ENCODE measurements at places on chromosomes 11 and 22.

DNA sequence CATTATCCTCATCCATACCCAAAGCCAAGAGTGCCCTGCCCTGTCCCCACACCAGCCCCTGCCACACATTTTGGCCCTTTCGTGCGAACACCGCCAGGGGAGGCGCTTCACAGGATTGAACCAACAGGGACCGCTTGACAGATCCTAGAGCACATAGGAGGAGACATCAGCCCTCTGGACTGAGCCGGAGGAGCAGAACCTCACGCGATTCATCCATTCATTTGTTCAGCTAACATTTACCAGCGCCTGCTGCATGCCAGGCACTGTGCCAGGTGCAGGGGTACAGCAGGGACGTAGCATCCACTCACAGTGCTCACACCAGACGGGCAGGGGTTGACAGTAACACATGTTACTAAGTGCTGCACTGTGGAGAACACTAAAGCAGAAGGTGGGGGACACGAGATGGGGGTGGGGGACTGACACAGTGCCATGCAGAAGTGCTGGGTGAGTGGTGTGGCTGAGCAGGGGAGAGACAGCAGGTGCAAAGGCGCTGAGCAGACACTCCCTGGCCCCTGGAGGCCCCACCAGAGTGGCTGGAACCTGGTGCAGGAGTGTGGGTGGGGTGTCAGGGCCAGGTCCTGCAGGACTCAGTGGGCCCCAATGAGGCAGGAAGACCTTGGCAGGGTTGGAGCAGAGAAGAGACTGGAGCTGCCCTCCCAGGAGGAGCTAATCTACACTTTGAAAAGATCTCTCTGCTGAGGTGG is 3.4 kb downstream of the GNAZ start:
- no peak for DNase-seq

GRCh38 chr22:46378426-46379065 is 43.0 kb downstream of the TRMU start:
- no peak for DNase-seq

DNA sequence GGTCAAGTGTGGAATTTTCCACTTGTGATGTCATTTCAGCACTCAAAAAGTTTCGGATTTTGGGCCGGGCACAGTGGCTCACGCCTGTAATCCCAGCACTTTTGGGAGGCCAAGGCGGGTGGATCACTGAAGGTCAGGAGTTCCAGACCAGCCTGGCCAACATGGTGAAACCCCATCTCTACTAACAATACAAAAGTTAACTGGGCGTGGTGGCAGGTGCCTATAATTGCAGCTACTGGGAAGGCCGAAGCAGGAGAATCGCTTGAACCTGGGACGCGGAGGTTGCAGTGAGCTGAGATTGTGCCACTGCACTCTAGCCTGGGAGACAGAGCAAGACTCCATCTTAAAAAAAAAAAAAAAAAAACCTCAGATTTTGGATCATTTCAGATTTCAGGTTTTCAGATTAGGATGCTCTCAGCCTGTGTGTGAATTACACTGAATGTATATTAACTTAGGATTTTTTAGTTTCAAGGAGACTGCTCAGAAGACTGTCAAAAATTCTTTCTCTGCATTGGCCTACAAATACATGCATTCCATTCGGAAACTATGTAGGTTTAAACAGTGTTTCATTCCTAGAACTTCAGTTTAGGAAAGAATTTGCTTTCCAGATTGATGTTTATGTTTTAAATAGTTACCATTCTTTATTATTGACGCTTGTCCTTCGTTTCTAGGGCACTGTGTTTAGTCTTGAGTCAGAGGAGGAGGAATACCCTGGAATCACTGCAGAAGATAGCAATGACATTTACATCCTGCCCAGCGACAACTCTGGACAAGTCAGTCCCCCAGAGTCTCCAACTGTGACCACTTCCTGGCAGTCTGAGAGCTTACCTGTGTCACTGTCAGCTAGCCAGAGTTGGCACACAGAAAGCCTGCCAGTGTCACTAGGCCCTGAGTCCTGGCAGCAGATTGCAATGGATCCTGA is 48.0 kb downstream of the BID start:
- no peak for DNase-seq

GRCh38 chr11:33874910-33875490 is 16.9 kb downstream of the LMO2 start:
- no peak for DNase-seq

DNA sequence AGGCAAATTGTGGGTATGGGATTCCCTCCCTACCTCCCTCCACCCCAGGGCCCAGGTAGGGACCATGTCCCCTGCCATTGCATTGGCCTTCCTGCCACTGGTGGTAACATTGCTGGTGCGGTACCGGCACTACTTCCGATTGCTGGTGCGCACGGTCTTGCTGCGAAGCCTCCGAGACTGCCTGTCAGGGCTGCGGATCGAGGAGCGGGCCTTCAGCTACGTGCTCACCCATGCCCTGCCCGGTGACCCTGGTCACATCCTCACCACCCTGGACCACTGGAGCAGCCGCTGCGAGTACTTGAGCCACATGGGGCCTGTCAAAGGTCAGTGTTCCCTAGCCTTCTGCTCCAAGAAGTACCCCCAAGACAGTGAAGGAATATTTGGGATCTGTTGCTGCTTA is at the start of gene TOMT:
Gene TOMT (plus strand): TSS at position 37 of the 400 bp plus-strand sequence. CDS start 28 bp downstream, at position 65.
- no peak for DNase-seq

- DNase-seq, result no peak
These were observed 101.5 kb downstream of the BRD1 start for GRCh38 chr22:49726022-49726681.

DNA sequence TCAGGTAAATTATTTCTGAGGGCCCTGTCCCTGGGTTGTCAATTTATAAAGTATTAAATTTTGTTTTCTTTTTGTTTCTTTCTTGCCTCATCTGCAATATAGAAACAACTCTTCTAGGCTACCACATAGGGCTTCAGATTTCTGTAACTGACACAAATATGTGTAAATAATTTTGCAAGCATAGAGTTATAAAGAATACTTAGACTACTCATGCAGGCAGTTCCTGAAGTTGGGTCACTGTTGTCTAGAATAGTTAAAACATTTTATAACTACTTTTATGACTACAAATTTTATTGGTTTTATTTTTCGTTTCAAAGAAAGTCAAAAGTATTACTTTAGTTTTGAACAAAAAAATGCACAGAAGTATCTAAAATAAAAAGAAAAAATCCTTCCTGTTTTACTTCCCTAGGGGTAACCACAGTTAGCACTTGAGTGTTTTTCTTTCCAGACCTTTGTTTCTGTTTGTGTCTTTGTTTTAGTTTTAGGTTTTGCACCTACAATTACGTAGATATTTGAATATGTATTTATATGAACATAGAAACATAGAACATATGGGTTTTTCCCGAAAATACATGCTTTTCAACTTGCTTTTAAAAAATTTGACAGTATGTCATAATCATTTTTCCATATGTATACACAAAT is 12.4 kb upstream of the TMEM123 start:
- no peak for DNase-seq

GRCh38 chr11:112579282-112579681 is 318.6 kb upstream of the PLET1 start:
- DNase-seq, result no peak

- no peak for DNase-seq
These were observed 663 bp downstream of the MYH9 start for GRCh38 chr22:36386900-36387708.

- no peak for DNase-seq
These were observed 540.3 kb upstream of the LUZP2 start for GRCh38 chr11:23956586-23956985.

- DNase-seq, result no peak
These were observed 48.5 kb downstream of the PPP6R3 start for GRCh38 chr11:68509066-68509465.

DNA sequence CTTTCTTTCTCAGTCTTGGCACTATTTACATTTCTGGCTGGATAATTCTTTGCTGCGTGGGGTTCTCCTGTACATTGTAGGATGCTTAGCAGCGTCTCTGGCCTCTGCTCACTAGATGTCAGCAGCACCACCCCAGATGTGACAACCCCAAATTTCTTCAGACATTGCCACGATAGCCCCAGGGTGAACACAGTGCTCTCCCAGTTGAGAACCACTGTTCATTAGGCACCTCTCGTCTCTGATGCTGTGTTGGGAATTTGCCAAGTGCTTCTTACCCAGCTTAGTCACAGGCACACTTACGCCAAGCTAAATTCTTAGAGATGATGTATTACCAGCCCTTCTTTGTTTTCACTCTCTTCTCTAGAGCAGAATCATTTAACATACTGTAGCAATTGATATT is 9.4 kb downstream of the TRIM6 start:
- no peak for DNase-seq

GRCh38 chr11:119482521-119483011 is 59.6 kb upstream of the THY1 start:
- no peak for DNase-seq

DNA sequence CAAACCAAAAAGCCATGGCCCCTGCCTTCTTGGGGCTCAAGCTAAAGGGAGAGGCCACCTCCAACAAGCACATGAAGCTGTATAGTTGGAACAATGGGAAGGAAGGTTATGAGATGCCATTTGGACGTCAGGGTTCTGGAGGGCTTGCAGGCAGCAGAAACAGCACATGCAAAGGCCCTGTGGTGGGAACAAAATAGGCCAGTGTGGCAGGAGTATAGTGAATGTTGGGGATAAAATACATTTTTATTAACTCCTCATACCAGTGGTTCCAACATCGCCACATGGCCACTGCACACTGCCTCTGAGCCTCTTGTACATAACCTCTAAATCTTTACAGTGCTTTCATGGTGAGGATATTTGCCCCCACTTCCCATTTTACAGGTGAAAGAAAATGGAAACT is 32.2 kb upstream of the MN1 start:
- no peak for DNase-seq

- DNase-seq, result no peak
These were observed 249.3 kb downstream of the CASP12 start for GRCh38 chr11:104649002-104649401.

- DNase-seq, result no peak
These were observed 379.1 kb downstream of the MN1 start for GRCh38 chr22:27422442-27422841.

DNA sequence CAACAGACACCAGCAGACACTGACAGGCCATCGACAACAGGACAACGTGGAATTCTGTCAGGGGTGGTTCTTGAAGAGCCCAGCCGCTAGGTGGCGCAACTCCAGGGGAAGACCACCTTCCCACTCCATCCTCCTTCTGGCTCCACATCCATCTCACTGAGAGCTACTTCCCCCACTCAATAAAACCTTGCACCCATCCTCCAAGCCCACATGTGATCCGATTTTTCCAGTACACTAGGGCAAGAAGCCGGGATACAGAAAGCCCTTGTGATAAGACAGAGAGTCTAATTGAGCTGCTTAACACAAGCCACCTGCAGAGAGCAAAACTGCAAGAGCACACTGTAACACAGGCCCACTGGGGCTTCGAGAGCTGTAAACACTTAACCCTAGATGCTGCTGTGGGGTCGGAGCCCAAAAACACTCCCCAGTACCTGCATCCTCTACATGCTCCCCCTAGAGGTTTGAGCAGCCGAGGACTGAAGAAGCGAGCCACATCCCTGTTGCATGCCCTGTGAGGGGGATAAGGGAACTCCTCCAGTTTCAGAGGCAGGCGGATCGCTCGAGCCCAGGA is 11.5 kb upstream of the RAB39A start:
- no peak for DNase-seq

- DNase-seq, result no peak
These were observed 9.2 kb upstream of the GAS2 start for GRCh38 chr11:22657101-22657694.

DNA sequence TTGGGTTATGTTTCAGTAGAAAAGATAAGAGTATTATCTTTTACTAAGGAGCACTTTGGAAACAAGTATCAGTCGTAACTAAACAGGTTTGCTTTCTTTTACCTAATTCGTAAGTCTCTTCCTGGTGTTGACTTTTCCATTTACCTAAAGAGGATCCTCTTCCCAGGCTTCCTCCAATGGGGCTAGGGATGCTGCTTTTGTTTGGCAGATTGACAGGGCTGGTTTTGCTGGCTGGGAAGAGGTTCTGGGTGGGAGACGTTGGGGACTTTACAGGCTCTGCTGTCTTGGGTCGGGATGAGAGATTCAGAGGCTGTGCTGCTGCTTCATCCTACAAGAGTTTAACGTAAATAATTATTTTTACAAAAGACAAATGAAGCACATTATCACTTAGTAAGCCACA is 306.7 kb downstream of the SOX6 start:
- no peak for DNase-seq

GRCh38 chr22:48741540-48741939 is 1086.1 kb downstream of the BRD1 start:
- no peak for DNase-seq

- DNase-seq, result no peak
These were observed 677.3 kb upstream of the KIRREL3 start for GRCh38 chr11:127677660-127678425.

DNA sequence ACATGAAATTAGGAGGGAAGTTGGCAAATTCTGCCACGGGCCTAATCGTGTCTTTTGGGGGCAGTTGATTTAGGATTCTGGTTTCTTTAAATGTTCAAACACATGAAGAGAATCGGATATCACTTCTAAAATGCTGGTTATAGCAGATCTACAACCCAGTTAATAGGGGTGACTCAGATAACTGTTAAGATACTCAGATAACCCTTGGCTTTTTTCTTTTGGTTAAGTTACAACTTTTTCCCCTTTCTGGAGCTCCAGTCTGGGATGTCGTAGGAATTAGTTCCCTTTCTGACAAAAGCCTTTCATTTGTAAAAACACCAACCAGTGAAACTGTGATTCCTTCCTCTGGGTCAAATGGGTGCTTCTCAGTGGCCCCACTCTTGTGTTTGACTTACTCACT is 976 bp downstream of the DEPDC7 start:
- DNase-seq, result no peak

- no peak for DNase-seq
These were observed 130.8 kb downstream of the HIPK3 start for GRCh38 chr11:33387996-33388395.

DNA sequence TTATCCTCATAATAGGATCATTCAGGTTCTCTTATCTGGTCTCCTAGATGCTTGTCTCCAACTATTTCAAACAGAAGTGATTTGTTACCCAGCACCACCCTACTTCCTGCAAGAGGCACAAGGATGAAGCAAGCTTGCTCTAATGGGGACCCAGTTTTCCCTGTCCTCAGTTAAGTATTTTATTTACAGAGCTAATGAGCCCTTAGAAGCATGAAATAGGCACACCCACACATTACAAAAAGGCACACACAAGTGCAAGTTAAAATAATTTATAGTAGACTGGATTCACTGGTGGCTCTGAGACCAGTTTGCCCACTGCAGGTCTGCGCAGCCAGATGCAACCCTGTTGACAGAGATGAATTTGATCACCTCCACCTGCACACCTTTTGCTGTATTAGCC is 167.5 kb downstream of the KIRREL3 start:
- DNase-seq, result no peak

- no peak for DNase-seq
These were observed 65.4 kb upstream of the TSPAN18 start for GRCh38 chr11:44661311-44661717.

DNA sequence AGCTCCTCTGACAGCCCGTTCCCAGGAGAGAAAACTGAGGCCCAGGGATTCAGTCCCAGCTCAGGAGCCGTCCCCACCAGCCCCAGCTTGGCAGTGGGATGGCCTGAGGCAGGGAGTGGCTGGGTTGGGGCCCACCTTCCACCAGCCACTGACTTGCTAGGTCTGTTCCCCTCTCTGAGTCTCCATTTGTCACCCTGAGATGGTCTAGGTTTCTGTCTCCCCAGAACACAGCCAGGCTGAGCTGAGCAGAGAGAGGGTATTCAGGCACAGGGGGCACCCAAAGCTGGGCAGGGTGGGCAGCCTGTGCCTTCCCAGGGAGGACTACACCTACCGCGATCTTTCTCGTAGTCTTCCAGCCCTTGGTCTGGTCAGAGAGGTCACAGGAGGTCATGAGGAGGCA is 95.7 kb downstream of the PDE2A start:
- no peak for DNase-seq

GRCh38 chr22:28365371-28365770 is 314.3 kb downstream of the TTC28 start:
- no peak for DNase-seq
